ENCODE measurements at places on chromosomes 7 and 10.
A peak's percentile ranks its signal among the peaks of the same experiment; 100 is the strongest.

GRCh38 chr7:64873155-64873500, 29.9 kb upstream of the ZNF273 start:
- no peak for DNase-seq

DNA sequence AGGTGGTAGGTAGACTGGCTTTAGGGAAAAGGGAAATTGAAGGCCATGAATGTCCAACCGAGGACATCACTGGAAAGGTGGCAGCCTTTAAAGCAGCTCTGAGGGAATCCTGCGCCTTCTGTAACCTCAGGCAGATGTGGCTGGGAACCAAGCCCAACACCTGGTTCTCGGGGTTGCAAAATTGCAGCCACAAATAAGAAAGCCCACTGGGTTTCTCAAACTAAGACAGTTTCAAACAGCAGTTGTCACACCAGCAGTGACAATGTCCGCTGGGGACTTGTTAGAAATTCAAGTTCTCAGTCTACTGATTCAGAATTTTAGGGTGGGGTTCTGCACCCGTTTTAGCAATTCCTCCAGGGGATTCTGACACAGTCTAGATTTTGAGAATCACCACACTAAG, 42.7 kb upstream of the STEAP1B start:
- DNase-seq: no peak

DNA sequence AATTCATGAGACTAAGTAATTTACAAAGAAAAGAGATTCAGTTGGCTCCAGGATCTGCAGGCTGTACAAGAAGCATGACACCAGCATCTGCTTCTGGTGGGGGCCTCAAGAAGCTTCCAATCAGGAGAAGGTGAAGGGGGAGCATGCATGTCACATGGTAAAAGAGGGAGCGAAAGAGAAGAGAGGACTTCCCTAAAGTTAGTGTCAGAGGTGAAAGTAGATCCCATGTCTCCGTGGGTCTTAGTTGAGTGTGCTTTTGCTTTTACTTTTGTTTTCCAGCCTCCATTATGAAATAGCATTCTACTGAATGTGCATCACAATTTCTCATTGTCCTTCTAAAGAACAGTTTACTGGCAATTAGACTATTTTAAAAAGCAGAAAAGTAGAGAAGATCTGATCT, 213.6 kb upstream of the FZD1 start:
- no peak for DNase-seq

GRCh38 chr7:12570534-12571461, at the start of gene SCIN:
SCIN (plus strand) TSS chr7:12570720; CDS start chr7:12570787, 67 bp downstream.
- peak; percentile 53 for DNase-seq

DNA sequence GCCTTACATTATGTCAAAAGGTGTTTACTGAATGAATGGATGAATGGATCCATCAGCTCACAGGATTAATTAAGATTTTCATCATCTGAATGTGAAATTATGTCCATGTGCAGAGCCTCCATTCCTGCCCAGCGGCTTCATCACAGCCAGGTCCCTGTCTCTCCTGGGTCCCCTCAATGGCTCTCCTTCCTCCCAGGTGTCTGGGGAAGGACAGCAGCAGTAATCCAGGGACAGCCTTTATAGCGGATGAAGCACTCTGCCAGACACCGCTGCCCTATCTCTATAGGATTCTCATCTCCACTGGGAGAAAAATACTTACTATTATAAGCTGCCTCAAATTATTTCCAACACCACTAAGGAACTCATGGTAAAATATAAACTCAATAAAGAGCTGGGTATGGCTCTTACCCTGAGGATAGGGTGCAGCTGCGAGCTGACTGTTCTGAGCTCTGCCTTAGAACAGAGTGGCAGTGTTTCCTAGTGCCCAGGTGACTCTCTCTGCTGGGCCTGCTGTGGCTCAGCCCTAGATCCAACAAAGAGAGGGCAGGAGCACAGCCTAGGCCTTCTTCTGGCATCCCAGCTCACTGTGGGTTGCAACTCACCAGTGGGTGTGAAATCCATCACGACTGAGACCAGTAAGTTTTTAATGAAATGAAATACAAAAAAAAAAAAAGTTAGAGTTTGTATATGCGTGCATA, 38.3 kb downstream of the GPRIN2 start:
- no peak for DNase-seq

- DNase-seq: no peak
Observed at GRCh38 chr10:61866700-61867368, 34.7 kb upstream of the ARID5B start.

DNA sequence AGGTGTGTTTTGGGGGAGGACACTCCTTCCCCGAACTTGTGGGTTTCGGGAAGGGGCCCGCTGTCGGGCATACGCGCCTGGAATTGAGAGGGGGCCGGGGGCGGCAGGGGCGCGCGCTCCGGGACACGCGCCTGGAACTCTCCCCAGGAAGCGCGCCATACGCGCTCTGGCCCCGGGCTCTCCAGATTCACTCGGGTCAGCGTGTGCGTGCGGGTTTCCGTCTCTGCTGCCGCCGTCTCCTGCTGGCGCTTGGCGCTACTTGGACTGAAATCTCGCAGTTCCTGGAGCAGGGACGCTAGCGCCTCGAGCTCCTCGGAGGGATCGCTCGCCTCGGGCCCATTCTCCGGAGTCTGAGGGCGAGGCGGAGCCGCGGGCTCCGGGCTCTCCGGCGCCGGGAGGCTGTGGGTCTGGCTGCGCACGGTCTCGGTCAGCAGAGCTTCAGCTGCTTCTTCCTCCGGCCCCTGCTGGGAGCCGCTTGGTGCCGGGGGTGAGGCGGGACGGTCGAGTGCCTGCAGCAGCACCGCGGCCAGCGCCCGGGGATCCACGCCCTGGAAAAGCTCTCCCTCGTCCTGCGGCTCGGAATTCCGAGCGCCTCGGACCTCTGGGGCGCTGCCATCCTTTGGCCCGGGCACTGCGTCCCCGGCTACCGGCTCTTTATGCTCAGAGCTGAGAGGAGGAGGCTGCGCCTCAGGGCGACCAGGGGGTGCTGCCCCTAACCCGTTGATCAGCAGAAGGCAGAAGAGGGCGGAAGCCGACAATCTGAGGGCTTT, 1.1 kb downstream of the VGF start:
- DNase-seq: peak; percentile 42

GRCh38 chr7:28641752-28642545, 229.6 kb downstream of the CREB5 start:
- no peak for DNase-seq

DNA sequence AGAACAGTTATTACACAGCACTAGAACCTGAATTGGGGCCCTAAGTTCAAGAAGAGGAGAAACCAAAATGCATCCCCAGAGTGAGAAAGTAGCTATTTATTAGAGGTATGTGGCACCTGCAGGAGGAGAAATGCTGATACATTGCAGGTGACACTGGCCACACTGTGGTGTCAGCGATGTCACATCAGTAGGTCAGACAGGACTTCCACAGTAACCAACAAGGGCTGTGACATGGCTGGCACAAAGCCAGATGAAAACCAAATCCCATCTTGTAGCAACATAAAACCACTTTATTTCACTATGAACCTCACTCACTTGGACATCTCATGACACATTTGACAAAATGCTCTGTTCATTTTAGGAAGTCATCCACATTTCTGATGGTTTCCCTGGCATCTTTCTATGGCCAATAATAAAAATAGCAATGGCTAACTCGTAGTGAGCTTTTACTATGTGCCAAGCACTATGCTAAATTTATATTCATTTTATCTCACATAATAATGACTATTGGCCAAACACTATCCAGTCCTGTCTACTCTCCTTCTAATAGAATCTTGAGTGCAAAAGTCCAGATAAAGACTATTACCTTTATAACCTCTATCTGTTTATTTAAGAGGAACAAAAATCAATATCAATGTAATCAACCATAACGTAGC, 154.2 kb downstream of the TSPAN12 start:
- DNase-seq: no peak

- no peak for DNase-seq
Observed at GRCh38 chr10:103969857-103970627, 3.1 kb downstream of the SLK start.

DNA sequence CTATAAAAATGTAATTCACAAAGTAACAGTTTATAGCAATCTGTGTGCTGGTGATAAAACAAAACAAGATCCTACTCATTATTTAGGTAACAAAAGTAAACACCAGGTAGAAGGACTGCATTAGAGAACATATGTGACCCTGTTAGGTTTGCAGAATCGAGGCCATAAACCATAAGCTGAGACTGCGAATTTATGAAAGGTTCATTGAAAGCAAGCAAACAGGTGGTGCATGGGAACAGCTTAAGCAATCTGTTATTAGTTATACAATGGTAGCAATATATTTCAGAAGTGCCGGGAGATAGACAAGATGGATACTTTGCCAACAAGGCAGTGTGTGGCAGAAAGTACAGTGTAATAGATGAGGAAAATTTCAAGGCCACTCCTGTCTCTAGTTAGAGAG, 23.5 kb upstream of the FAM133B start:
- no peak for DNase-seq

GRCh38 chr7:13604178-13604577, 385.3 kb downstream of the ETV1 start:
- DNase-seq: no peak

DNA sequence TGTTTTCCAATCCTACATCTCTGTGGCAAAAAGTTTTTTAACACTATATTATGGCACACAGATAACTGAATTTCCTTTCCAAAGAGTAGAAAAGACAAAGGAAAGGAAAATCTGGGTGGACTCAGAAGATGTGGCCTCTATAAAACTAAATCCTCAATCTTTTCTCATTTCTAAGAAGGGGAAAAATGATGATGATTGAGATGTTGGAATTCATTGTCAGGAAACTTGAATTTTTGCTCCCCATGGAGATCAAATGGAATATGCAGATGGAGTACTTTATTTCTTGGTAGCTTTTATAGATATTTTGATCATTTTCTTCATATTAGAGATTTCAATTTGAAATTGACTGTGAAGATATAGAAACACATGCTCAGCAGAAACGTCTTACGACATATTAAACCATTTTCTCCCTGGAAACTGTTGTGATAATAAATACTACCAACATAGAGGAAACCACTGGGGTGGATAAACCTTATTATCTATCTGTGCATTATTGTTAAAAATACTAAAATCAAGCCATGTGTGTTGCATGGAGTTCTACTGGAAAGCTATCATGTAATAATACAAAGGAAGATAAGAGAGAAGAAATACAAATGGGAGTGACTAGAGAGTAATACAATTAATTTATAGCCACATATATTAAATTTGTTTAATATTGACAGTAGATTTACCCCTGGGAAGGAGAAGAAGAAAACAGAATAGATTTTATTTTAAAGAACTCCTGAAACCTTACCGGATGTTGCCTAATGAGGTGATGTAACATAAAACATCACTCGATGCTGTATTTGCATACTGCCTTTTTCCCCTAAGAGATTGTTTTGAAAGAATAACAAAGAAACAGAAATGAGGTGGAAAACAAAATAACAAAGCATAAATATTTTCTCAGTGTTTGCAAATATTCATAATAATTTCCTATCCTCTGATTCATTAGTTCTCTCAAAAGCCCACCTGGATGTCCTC, 931.2 kb upstream of the C7orf33 start:
- no peak for DNase-seq

DNA sequence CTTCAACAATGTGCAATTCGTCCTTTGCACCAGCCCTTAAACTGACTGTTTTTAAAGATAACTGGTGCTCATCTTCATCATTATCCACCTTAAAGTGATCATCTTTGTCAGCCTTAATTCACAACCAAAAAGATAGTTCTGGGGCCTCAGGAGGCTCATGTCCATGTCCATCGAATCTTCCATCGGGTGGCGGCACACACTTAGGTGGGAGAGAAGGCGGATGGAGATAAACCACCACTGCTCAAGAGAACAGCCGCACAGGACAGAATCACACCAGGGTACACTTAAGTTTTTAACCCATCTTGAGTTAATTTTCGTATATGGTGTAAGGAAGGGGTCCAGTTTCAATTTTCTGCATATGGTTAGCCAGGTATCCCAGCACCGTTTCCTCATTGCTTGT, 24.8 kb downstream of the OIT3 start:
- no peak for DNase-seq

GRCh38 chr7:158657189-158657746, 47.3 kb downstream of the NCAPG2 start:
- no peak for DNase-seq

DNA sequence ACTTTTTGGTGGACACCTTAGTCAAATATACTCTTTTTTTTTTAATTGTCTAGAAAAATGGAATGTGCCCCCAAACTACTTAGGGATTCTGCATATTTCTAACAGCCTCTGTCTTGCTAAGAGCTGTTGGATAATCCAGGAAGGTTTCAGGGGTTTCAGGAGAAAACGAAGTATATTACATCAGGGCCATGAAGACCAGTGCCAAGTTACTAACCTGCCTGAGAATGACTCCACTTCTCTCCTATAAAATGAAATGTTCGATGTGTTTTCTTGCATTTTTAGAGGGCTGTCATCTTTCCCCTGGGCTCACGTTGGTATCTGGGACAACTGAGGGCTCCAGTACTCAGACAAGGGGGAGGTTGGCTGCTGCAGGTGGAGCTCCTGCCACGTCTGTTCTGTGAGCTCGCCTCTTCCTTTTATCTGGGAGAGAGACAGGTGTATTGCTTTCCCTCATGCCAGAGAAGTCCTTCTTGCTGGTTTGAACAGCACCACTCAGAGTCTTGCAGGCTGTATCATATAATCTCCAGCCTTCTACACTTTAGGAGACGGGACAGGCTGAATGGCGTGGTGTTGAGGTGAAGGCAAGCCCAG, 71.3 kb downstream of the CAMK1D start:
- no peak for DNase-seq

GRCh38 chr7:867001-867405, 9.4 kb upstream of the GET4 start:
- DNase-seq: no peak

- DNase-seq: no peak
Observed at GRCh38 chr7:65992526-65992925, 10.5 kb upstream of the GUSB start.

DNA sequence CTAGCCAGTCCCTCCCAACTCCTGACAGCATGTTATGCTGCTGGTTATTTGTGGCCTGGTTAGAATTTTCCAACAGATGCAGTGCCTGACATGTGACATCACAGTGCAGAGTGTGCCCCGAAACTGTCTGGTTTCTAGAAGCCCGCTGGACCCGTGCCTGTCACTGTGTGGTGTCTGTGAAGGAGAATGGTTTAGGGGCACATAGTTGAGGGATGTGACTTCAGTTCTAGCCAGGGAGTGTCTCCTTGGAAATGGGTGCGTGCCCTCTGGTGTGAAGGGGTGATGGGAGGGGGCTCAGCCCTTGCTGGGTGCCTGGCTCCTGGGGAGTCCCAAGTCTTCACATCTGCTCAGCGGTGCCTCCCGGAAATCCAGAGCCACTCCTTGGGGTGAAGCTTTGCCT, 303.6 kb downstream of the GLRX3 start:
- no peak for DNase-seq

- DNase-seq: no peak
Observed at GRCh38 chr10:87750001-87750671, 67.9 kb downstream of the ATAD1 start.

GRCh38 chr10:49118430-49119074, 3.2 kb upstream of the VSTM4 start:
- DNase-seq: no peak

- DNase-seq: no peak
Observed at GRCh38 chr10:58104351-58104751, 163.3 kb downstream of the IPMK start.

DNA sequence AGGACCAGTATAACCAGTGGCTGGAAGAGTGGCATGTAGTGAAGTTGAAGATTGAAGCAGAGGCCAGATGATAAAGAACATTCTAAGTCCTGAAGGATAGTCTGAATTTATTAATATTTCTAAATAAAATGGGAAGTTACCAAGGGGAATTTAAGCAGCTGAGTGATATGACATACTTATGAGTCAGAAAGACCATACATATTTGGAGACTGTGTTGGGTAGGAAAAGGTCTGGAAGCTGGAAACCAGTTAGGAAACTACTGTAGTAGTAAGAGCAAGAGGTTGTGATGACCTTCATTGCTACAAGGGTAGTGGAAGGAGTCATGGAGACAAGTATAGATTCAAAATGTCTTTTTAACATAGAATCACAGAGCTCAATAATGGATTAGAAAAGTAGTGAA, 752.3 kb downstream of the SUGCT start:
- no peak for DNase-seq
